ENCODE measurements at places on chromosomes 12 and 14. TPM values are rescaled to one million over a fixed set of nuclear protein-coding genes. Genes with fewer than 3 reads are reported as not detected.

EIF5 gene
- total RNA-seq: 186 TPM

USP15 gene
- 74.2 TPM for total RNA-seq

DEPDC4 gene
- total RNA-seq: not detected

HELB gene
- 5.2 TPM for total RNA-seq

TEX52 gene
- total RNA-seq: not detected

TCL1B gene
- not detected for total RNA-seq

VSX2 gene
- total RNA-seq: not detected

DNA sequence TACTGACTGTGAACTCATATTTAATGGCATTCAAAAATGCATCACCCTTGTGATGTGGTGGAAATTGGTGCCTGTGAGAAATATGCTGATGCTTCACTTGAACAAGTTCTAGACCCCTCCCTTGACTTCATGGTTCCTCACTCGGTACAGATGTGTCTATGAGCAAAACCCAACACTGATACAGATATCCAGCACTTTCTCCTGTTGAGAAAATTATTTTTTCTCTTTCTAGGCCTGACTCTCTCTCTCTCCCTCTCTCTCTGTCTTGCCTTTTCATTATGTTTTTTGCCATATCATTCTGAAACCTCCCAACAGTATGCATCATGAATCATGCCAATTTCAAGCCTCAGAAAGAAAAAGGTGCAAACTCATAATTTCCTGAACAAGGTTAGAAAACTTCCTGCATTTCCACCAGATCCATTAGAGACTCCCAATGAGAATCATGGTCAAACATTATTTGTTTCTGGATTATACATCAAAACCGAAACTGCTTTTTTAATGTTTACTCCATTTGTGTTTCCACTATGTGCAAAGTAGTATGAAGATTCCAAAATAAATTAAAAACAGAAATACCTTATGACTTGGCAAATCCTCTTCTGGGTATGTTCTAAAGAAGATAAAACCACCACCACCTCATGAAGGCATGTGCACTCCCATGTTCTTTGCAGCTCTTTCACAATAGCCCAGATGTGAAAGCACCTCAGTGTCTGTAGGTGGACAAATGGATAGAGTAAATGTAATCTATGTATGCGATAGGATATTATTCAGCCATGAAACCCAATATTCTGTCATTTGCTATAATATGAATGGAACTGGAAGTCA is 543.6 kb downstream of the TMEM121 start:
- H3K27ac ChIP-seq: no peak overlapping the region
- no peaks in the 10 kb centered on the region for H3K27me3 ChIP-seq
- DNase-seq: no peak
- no peak overlapping the region for H3K4me3 ChIP-seq
- H3K4me1 ChIP-seq: no peaks in the 10 kb centered on the region

DNA sequence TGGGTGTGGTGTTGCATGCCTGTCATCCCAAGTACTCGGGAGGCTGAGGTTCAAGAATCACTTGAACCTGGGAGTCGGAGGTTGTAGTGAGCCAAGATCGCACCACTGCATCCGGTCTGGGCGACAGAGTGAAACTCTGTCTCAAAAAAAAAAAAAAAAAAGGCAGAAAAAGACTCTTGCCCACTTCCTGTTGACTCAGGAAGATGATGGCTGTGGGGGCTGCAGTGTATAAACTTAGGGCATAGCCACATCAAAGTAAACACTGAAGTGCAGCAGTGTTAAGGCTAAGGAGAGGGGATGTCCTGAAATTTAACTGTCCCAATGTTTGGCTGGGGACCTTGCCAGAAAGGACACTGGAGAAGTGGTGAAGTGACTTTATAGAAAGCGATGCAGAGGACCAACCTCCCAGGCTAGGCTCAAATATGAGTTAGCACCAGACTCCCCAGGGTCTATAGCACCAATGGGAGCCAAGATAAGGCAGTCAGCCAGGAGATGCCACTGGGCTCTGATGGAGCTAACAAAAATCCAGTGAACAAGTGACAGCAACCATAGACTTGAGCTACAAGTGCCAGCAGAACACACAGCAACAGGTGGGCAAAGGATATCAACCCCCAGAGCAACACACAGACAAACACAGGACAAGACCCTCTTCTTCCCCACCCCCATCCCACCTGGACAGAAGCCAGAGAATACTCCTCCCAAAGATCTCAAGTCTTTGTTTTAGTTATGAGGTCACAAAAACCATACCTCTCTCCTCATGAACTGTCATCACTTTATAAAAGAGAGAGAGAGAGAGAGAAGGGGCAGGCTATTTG is 28.0 kb downstream of the NELL2 start:
- DNase-seq: no peak
- no peaks in the 10 kb centered on the region for H3K27me3 ChIP-seq
- H3K4me3 ChIP-seq: no peak overlapping the region
- H3K4me1 ChIP-seq: no peaks in the 10 kb centered on the region
- H3K36me3 ChIP-seq: no peaks in the 10 kb centered on the region

- no peak overlapping the region for H3K4me3 ChIP-seq
- no peak for DNase-seq
- no peaks in the 10 kb centered on the region for H3K27me3 ChIP-seq
- H3K27ac ChIP-seq: no peak overlapping the region
- no peaks in the 10 kb centered on the region for H3K36me3 ChIP-seq
Observed at GRCh38 chr12:82057770-82058169, 298.6 kb upstream of the PPFIA2 start.

DNA sequence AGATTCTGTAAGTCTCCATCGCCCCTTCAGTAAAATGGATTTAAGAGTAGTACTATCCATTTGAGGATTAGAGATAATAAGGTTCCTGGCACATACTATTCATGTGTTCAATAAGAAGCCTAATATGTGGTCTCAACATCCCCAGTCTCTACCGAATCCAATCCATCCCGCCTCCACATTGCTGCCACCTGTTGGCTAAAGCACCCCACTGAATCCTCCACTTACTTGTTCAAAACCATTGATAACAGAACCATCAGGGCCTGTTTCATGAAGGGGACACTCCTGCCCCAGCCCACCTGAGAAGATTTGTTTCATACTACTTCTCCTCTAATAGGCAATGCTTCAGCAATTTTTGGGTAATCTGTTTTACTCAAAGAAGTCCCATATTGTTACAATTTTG is 147.5 kb downstream of the SLC2A13 start:
- DNase-seq: no peak
- H3K27ac ChIP-seq: no peak overlapping the region
- H3K4me1 ChIP-seq: no peaks in the 10 kb centered on the region
- no peaks in the 10 kb centered on the region for H3K27me3 ChIP-seq

GRCh38 chr14:71742485-71742884 is 189.7 kb upstream of the RGS6 start:
- no peaks in the 10 kb centered on the region for H3K27me3 ChIP-seq
- no peak overlapping the region for H3K4me3 ChIP-seq
- no peaks in the 10 kb centered on the region for H3K36me3 ChIP-seq
- no peak overlapping the region for H3K27ac ChIP-seq
- no peak for DNase-seq
- H3K4me1 ChIP-seq: no peaks in the 10 kb centered on the region

DNA sequence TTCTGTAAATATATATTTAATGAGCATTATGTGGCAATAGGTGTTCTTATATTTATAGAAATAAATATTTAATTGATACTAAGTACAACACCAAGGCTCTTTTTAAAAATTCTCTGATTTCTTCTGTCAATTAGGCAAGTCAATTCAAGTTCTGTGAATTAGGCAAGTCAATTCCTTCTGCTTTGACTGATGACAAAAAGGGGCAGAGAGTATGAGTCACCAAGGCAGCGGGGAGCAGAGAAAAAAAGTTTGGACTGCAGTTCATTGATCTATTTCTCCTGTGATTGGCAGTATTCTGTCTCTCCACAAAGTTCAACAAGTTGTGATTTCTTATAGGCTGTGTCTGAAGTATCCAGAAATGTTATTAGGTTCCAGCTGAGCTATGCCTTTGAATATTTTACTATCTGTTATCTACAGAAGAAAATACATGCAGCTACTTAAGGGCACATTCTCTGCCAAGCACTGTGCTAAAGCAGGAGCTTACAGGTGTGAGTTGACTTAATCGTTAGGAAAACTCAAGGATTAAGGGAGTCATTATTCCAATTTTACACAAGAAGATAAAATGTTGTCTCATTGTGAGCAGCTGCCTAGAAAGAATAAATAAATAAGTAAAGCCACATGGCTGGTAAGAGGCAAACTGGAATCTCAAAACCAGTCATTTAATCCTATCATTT is 206.4 kb upstream of the ALG10B start:
- H3K36me3 ChIP-seq: no peaks in the 10 kb centered on the region
- no peak for DNase-seq
- H3K27ac ChIP-seq: no peak overlapping the region
- no peaks in the 10 kb centered on the region for H3K27me3 ChIP-seq
- no peaks in the 10 kb centered on the region for H3K4me1 ChIP-seq

- no peaks in the 10 kb centered on the region for H3K27me3 ChIP-seq
- no peaks in the 10 kb centered on the region for H3K4me1 ChIP-seq
- H3K36me3 ChIP-seq: no peaks in the 10 kb centered on the region
- no peak for DNase-seq
- H3K27ac ChIP-seq: peak overlapping the region; percentile 10
Observed at GRCh38 chr14:103361867-103362266, 23.3 kb upstream of the MARK3 start.

- no peak for DNase-seq
- no peaks in the 10 kb centered on the region for H3K36me3 ChIP-seq
- H3K4me3 ChIP-seq: no peak overlapping the region
- H3K27ac ChIP-seq: no peak overlapping the region
- no peaks in the 10 kb centered on the region for H3K27me3 ChIP-seq
- H3K4me1 ChIP-seq: no peaks in the 10 kb centered on the region
Observed at GRCh38 chr12:6112004-6112403, 12.5 kb downstream of the VWF start.

- H3K27ac ChIP-seq: no peak overlapping the region
- no peaks in the 10 kb centered on the region for H3K36me3 ChIP-seq
- no peak for DNase-seq
- no peaks in the 10 kb centered on the region for H3K27me3 ChIP-seq
- H3K4me3 ChIP-seq: no peak overlapping the region
- peaks cover 69% of the 10 kb centered on the region for H3K4me1 ChIP-seq
Observed at GRCh38 chr12:109475121-109475520, 2.0 kb downstream of the KCTD10 start.

- no peaks in the 10 kb centered on the region for H3K36me3 ChIP-seq
- DNase-seq: no peak
- no peak overlapping the region for H3K27ac ChIP-seq
- H3K27me3 ChIP-seq: no peaks in the 10 kb centered on the region
- H3K4me3 ChIP-seq: no peak overlapping the region
Observed at GRCh38 chr14:25121337-25122129, 71.6 kb upstream of the STXBP6 start.

DNA sequence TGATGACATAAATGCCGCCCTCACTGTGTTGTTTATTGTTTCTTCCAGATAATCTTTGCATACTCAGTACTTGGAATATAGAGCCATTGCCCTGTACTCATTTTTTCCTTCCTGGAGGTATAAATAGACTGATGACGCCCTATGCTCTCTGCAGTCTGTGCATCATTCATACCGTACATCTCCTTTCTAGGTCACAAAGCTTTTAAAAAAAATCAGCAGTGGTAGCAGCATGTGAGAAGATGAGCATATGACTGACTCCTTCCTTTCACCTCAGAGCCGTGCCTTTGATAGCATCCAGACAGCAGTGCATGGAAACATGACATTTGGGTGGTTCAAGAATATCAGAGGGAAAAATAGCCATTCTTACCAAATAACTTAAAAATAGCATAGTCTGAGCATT is 77.3 kb downstream of the PDE3A start:
- peaks cover 6% of the 10 kb centered on the region for H3K4me1 ChIP-seq
- no peaks in the 10 kb centered on the region for H3K27me3 ChIP-seq
- no peak overlapping the region for H3K4me3 ChIP-seq
- H3K27ac ChIP-seq: no peak overlapping the region
- H3K36me3 ChIP-seq: no peaks in the 10 kb centered on the region

DNA sequence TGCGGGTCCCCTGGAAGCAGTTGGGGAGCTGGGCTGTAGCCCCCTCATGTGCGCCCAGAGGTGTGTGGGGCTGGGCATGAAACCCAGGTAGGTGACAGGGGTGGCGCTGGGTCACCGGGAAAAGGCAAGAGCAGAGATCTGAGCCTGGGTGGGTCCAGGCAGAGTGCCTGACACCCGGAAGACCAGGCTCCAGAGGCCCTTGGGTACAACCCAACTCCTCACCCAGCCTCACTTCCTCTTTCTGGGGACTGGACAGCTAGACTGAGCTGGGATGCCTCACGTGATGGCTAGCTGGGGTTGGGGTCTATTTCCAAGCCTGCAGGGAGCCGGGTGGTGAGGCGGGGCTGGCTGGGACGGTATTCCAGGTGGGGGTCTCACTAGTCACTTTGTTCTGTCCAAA is 16.3 kb upstream of the CYP46A1 start:
- DNase-seq: no peak
- H3K27me3 ChIP-seq: no peaks in the 10 kb centered on the region
- no peaks in the 10 kb centered on the region for H3K36me3 ChIP-seq
- H3K4me3 ChIP-seq: no peak overlapping the region

GRCh38 chr12:130973906-130974305 is 20.2 kb downstream of the ADGRD1 start:
- H3K4me1 ChIP-seq: peaks cover 21% of the 10 kb centered on the region
- H3K4me3 ChIP-seq: no peak overlapping the region
- H3K36me3 ChIP-seq: no peaks in the 10 kb centered on the region
- DNase-seq: no peak
- H3K27ac ChIP-seq: no peak overlapping the region
- no peaks in the 10 kb centered on the region for H3K27me3 ChIP-seq

DNA sequence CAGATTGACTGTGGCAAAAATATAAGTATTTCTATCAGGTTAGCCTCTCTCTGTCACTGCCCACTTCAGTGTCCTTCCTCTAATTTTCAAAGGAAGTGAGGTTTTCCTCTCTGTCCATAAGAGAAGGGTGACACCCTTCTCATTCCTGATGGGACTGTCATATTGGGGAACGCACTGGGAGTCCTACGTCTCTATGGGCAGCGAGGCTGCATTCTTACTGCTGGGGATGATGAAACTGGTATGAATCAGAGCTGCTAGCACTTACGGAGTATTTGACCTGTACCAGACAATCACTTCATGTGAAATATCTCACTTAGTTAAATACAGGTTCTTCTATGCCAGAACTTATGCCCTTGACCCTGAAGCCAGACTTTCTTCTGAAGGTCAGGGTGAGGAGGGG is 436.3 kb downstream of the DPF3 start:
- H3K4me1 ChIP-seq: no peaks in the 10 kb centered on the region
- H3K36me3 ChIP-seq: no peaks in the 10 kb centered on the region
- H3K27me3 ChIP-seq: no peaks in the 10 kb centered on the region
- H3K27ac ChIP-seq: no peak overlapping the region
- no peak overlapping the region for H3K4me3 ChIP-seq

GRCh38 chr12:52870361-52871290 is 21.8 kb upstream of the KRT78 start:
- H3K4me3 ChIP-seq: no peak overlapping the region
- no peaks in the 10 kb centered on the region for H3K36me3 ChIP-seq
- no peaks in the 10 kb centered on the region for H3K27me3 ChIP-seq
- H3K4me1 ChIP-seq: peaks cover 73% of the 10 kb centered on the region
- no peak for DNase-seq
- peak overlapping the region; percentile 99 for H3K27ac ChIP-seq

DNA sequence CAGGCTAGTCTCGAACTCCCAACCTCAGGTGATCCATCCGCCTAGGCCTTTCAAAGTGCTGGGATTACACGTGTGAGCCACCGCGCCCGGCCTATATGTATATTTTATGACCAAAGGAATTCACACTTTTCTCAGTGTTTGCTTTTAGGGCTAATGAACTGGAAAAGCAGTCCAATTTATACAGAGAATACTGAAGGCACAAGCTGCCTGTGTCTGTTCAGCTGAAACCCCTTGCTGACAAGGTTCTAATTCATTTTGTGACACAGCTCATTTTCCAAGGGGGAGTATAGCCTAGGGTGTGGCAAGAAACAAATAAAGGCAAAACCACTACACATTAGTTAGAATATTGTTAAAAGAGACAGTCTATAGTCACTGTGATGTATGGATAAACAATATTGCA is 18.3 kb upstream of the NEMF start:
- no peak overlapping the region for H3K27ac ChIP-seq
- peaks cover 9% of the 10 kb centered on the region for H3K4me1 ChIP-seq
- no peak overlapping the region for H3K4me3 ChIP-seq
